WTC11 (cell line): ENCODE measurements at places on chromosomes 16 and 17.

- no peak for DNase-seq
Observed at GRCh38 chr17:75159196-75160031, 5.1 kb upstream of the JPT1 start.

DNA sequence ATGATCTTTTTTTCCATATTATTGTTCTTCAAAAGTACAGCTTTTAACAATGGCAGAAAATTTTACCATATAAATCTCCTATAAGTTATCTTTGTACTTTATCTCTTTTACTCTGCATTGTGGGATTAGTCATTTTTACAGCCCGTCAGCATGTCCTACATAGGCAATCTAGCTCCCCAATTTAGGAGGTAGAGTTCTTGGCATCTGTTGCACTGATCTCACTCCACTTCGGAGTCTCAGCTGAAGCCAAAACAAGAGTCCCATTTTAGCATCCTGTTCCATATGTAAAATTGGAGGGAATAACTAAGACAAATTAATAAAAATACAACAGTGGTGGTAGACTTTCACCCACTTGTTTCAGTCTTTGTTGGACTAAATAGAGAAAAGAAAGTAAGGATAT, 31.1 kb upstream of the PRSS54 start:
- no peak for DNase-seq

- no peak for DNase-seq
Observed at GRCh38 chr16:86477642-86478041, 32.7 kb upstream of the FOXF1 start.

DNA sequence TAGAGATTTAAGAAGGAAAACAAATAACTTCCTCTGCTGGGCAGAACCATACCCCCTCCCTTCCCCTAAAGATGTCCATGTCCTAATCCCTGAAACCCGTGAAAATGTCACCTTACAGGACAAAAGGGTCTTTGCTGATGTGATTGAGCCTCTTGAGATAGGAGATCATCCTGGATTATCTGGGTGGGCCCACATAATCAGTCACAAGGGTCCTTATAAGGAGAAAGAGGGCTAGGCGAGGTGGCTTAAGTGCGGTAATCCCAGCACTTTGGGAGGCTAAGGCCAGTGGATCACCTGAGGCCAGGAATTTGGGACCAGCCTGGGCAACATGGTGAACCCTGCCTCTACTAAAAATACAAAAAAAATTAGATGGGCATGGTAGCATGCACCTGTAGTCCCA, 12.0 kb upstream of the SLC39A11 start:
- DNase-seq, result no peak

- no peak for DNase-seq
Observed at GRCh38 chr16:11988258-11988978, 11.9 kb downstream of the SNX29 start.

GRCh38 chr17:75822119-75822799, 21.9 kb downstream of the UNC13D start:
- DNase-seq, result no peak

DNA sequence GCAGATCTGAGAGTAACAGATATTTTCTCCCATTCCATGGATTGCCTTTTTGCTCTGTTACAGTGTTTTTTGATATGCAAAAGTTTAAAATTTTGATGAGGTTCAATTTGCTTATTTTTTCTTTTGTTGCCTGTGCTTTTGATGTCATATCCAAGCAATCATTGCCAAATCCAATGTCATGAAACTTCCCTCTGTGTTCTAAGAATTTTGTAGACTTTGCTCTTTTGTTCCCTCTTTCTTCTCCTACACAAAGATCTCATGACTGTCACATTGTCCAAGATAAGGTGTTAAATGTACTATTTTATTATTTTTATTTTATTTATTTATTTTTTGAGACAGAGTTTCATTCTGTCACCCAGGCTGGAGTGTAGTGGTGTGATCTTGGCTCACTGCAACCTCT, 18.9 kb upstream of the KCNH6 start:
- DNase-seq, result no peak

GRCh38 chr16:10729104-10730048, 14.3 kb upstream of the NUBP1 start:
- DNase-seq, result no peak

DNA sequence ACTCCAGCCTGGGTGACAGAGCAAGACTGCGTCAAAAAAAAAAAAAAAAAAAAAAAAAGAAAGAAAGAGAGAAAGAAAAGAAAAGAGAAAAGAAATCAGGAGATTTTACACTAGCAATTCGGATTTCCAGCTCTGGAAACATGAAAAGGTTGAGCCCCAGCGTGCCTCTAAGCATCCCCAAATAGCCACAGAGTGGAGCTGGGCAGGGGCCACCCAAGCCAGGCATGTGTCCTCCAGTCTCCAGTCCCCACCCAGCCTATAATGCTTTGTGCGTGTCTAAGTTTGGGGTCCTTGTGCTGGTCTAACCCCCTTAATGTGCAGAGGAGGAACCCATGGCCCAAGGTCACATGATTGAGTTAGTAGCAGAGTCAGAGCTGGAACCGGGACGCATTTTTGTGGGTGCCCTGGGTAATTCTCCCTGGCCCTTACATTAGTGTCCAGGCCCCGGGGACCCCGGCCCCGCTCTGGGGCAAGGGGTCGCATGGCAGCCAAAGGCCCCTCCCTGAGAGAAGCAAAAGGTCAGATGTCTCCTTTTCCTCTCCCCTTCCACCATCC, 19.9 kb downstream of the ADAM11 start:
- no peak for DNase-seq

GRCh38 chr17:38616361-38616760, 10.6 kb upstream of the SRCIN1 start:
- DNase-seq, result no peak

- DNase-seq, result no peak
Observed at GRCh38 chr16:48317614-48318315, 67.4 kb downstream of the SIAH1 start.

DNA sequence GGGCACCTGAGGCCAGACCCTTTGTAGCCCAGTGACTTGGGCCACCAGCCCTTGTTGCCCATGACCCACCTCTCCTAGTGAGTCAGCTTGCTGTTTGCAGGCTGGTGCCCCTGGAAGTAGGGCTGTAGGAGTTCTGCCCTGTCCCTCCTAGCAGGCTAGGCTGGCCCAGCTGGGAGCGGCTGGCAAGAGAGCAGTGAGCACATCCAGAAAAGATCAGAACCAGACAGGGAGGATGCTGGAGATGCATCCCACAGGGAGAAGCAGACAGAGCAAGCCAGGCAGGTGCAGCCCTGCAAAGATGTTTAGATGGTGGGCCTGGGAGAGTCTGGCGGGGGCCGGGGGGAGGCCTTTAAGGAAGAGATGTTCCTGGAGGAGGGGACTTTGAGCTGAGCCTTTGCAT, 2.4 kb downstream of the SLC5A10 start:
- no peak for DNase-seq

GRCh38 chr16:14505846-14506245, 124.2 kb downstream of the PARN start:
- DNase-seq, result no peak

- no peak for DNase-seq
Observed at GRCh38 chr16:25419681-25420080, 162.0 kb upstream of the ZKSCAN2 start.

DNA sequence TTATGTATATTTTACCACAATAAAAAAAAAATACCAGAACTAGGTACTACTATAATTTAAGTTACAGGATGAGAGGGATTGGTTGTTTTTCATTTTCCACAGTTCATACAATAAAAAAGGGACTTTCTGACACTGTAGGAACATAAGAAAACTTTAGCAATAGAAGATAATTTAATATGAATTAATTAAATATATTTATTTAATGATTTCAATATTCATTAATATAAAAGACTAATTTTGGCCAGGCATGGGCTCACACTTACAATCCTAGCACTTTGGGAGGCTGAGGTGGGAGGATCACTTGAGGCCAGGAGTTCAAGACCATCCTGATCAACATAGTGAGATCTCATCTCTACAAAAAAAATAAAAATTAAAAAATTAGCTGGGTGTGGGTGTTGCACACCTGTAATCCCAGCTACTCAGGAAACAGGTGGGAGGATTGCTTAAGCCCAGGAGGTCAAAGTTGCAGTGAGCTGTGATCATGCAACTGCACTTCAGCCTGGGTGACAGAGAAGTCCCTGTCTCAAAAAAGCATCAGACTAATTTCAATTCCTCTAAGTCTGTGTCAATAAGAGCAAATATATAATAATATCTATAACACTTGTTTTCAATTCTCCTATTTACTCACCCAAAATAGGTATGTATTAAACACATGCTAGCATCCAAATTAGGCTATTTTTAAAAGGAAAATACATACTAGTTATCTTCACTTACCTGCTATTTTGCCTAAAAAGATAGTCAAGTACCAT, 79.6 kb downstream of the BRIP1 start:
- DNase-seq, result no peak
